Natural killer cell treated with Interleukin-12 subunit alpha and Interleukin-12 subunit beta and Interleukin-15 and Interleukin-18, amount 100 ng/mL, for 72 hours (primary cell): ENCODE measurements at places on chromosomes 11 and 22. TPM values are rescaled to one million over a fixed set of nuclear protein-coding genes. Genes with fewer than 3 reads are reported as not detected.

The CDHR5 gene
- not detected for total RNA-seq

The CYTH4 gene
- 36.0 TPM for total RNA-seq

The UBXN1 gene
- total RNA-seq, result 91.1 TPM

GRCh38 chr22:26970809-26971394 lies 313.5 kb downstream of the MIAT start:
- no peaks in the 10 kb centered on the region for H3K36me3 ChIP-seq
- H3K4me1 ChIP-seq, result no peaks in the 10 kb centered on the region
- no peak for DNase-seq
- H3K27ac ChIP-seq, result no peak overlapping the region
- no peak overlapping the region for H3K4me3 ChIP-seq
- peaks cover 9% of the 10 kb centered on the region for H3K27me3 ChIP-seq

- no peaks in the 10 kb centered on the region for H3K27me3 ChIP-seq
- H3K27ac ChIP-seq, result no peak overlapping the region
- no peak for DNase-seq
- no peak overlapping the region for H3K4me3 ChIP-seq
Observed at GRCh38 chr22:21797444-21798221, 62.0 kb upstream of the YPEL1 start.
